Activated T-cell treated with anti-CD3 and anti-CD28 coated beads for 24 hours (primary cell): ENCODE measurements at places on chromosomes 7 and 10.

DNA sequence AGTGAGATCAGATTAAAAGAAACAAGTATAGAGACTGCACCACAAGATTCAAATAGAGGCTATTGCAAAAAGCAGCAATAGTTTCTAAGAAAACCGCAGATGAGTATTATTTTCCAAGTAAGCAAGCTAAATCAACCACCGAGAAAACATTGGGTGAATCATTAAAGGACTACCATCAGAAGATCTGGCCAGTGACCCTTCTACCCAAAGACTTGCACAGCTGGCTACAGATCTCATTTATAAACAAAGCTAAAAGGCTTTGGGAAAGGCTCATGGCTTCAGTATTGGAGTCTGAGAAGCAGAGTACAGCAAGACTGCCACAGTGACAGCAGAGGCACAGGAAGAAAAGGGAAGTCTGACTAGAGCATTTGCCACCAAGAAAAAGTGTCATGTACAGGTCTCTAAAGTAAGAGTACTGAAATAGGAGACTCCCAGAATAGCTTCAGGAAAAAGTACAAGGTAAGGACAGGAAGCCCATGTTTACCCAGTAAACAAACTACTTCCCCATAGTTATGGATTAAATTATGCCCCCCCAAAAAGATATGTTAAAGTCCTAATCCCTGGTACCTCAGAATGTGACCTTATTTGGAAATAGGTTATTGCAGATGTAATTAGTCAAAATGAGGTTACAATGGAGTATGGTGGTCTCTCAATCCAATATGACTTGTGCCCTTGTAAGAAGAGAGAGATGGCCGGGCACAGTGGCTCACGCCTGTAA lies 19.0 kb downstream of the STEAP1 start:
- no peak for DNase-seq

DNA sequence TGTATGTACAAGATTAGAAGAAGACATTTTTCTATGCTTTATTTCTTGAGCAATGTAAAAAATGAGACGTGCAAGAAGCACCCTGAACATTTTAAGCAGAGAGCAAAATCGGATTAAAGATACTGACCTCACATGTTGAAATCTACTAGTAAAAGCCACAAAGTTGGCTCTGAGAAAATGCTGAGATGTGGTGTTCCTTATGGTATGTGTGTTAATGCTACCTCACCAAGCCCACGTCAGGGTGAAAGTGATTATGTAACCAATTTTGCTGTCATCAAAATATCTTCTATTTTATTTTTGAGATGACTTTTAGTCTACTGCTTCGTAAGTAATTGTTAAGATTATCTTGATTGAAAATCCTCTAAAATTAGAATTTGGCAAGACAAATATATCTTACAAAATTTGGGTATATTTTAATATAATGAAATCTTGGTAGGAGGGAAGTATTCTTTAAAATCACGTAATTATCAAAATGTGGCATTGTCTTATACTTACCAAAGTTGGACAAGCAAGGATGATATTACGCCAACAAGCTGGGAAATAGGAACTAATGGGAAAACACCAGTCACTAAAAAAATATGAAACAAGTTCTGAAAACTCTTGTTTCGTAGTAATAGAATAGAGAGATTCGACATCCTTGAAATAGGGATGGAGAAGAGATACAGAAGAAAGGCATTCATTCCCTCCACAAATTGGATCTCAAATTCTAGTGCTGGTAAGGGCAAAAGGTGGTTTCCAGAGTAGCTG lies 5.8 kb downstream of the ADO start:
- DNase-seq, result no peak

- DNase-seq, result no peak
Observed at GRCh38 chr7:38880454-38880853, 28.5 kb downstream of the VPS41 start.

DNA sequence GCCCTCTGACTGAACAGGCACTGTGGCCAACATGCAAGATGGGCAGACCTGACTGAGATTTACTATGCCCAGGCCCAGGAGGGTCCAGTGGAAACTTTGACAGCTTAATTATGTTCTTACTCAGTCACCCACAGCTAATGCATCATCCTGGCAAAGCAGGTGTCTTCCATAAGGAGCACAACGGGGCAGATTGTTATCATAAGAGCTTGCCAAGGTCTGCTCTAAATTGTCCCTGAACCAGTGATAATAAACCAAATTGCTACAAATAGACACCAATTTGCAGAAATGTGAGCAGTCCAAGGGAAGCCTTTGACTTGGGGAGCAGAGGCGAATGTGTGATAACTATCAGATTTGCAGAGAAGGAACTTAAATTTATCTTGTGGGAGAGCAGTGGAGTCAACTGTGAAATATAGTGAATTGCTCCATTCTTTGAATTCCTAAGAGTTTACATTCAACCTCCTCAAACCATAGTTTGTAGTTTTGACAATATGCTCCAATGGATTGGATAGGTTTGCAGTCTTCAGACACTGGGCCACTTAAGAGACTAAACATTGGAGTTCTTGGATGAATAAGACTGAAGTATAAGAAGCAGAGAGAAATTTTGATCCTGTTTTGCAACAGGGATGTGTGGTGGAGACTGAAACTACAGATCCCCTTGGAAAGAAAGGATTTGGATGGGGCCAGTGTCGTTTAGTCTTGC lies 494.7 kb downstream of the CCSER2 start:
- no peak for DNase-seq

- DNase-seq, result no peak
Observed at GRCh38 chr7:17680943-17681351, 259.3 kb downstream of the SNX13 start.

DNA sequence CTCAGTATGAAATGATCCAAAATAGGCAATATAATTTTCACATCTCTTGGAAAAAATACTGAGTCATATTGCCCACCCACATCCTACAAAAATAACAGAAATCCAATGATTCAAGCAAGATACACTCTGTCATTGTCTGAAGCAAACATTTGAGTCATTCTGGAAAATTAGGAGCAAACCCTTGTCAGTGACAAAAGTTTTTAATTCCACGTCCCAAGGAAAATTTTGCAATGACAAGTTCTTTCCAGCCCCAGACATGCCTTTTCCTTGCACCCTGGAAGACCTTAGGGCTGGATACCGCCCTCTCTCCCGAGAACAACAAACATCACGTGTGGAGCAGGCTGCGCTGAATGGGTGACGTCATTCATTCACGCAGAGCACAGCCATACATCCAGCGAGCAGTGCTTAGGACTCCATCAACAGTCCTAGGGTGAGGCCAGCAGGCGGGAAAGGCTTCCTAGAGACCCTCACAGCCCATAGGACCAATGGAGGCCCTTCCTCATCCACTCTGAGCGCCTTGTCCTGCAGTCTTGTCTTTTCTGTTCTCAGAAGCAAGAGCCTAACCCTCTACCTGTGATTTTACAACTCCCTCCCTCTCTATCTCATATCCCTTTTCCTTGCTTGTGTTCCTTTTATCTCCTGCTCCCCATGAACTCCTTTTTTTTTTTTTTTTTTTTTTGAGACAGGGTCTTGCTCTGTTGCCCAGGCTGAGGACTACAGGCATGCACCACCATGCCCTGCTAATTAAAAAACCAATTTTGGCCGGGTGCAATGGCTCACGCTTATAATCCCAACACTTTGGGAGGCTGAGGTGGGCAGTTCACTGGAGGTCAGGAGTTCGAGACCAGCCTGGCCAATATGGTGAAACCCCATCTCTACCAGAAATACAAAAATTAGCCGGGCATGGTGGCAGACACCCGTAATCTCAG lies 23.5 kb upstream of the KDM7A start:
- DNase-seq, result no peak

DNA sequence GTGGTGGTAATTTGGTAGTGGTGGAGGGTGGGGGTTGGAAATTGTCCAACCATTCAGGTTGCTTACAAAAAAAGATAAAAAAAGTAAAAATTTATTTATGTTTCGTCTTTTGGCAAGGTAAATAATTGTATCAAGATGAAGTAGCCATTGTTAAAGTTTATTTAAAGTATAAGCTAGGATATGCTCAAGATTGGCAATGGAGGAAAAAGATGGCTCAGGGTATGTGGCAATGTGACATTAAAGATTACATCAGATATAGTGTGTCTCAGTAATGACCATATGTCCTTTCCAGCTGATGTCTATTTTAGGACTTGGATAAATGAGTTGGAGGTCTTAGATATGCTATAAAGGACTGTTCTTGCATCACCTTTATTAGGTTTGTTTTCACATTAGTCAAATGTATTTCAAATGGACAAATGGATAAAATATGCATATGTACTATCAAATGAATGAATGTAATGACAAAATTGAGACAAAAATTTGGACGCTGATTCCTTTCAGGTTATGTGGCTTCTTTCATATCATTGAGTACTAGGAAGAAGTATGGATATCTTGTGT lies 60.9 kb downstream of the ST7 start:
- no peak for DNase-seq

DNA sequence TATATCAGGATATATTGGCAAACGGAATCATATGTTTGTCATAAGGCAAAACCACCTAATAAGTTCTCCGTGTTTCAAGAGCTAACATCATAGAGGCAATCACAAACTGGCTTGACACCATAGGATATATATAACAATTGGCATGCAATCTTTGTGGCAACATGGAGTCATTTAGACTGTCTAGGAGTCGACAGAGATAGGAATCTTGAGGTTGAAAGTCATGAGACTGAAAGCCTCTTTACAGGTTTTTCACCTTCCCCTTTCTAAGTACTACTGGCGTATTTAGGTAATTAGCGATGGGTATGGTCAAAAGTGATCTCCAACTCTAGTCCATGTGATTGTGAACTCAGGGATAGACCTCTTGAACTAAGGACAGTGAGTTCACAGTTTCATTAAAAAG lies 63.7 kb downstream of the THSD7A start:
- DNase-seq, result no peak

DNA sequence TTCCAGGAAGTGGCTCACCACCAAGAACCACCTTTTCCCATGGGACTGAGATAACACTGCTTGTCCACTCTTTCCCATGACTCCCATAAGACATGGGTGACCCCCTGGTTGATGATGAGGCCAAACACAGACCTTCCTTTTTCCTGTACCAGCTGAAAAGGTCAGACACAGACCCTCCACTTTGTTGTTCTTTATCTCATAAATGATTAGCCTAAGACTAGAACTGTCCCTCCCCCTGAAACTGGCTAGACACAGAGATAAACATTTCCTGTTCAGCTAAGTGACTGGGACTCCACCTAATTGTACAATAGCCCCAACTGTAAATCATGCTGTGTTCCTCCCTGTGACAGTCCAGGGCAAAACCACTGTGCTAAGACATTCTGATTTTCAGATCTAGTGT lies 8.2 kb upstream of the NRG3 start:
- DNase-seq, result no peak
